ENCODE measurements at places on chromosomes 16 and 17. TPM values are rescaled to one million over a fixed set of nuclear protein-coding genes. Genes with fewer than 3 reads are reported as not detected.

GRCh38 chr16:83305092-83305491 lies 502.7 kb upstream of the HSBP1 start:
- no peak for DNase-seq

GRCh38 chr16:2512735-2513404 lies 882 bp upstream of the ATP6V0C start:
- no peak for DNase-seq

GRCh38 chr16:61887903-61888302 lies 148.3 kb downstream of the CDH8 start:
- DNase-seq: no peak

Gene MT3
- 3.0 TPM for total RNA-seq

Gene MYH1
- total RNA-seq: 0.06 TPM

Data from mucosa of descending colon (tissue), 3 donors.